ENCODE measurements at places on chromosomes 12 and 14. TPM values are rescaled to one million over a fixed set of nuclear protein-coding genes. Genes with fewer than 3 reads are reported as not detected.

The SYCP3 gene
- 0.32 TPM for total RNA-seq

The RITA1 gene
- total RNA-seq = 18.5 TPM

The METTL1 gene
- total RNA-seq = 6.1 TPM

The ETFBKMT gene
- total RNA-seq = 2.0 TPM

The LMO3 gene
- total RNA-seq = 0.14 TPM

The ALKBH2 gene
- 14.0 TPM for total RNA-seq

The PEBP1 gene
- total RNA-seq = 162 TPM

The KCNH3 gene
- total RNA-seq = under 0.01 TPM

The TMEM253 gene
- total RNA-seq = not detected

The NTS gene
- total RNA-seq = 34.0 TPM

The CHGA gene
- total RNA-seq = not detected

The CCNT1 gene
- 32.9 TPM for total RNA-seq

The KERA gene
- not detected for total RNA-seq

The SLC4A8 gene
- 3.2 TPM for total RNA-seq

The ZC3H14 gene
- total RNA-seq = 74.8 TPM

The PIK3C2G gene
- not detected for total RNA-seq

The GNB3 gene
- 3.6 TPM for total RNA-seq

The SLC2A14 gene
- total RNA-seq = not detected

The EIF2S3B gene
- 0.59 TPM for total RNA-seq

The KLRF1 gene
- not detected for total RNA-seq

The CPNE6 gene
- total RNA-seq = not detected
